Stimulated activated naive CD4-positive, alpha-beta T cell treated with Interleukin-2 at 50 U/mL for 16 hours (primary cell): ENCODE measurements at places on chromosomes 1 and 21.

DNA sequence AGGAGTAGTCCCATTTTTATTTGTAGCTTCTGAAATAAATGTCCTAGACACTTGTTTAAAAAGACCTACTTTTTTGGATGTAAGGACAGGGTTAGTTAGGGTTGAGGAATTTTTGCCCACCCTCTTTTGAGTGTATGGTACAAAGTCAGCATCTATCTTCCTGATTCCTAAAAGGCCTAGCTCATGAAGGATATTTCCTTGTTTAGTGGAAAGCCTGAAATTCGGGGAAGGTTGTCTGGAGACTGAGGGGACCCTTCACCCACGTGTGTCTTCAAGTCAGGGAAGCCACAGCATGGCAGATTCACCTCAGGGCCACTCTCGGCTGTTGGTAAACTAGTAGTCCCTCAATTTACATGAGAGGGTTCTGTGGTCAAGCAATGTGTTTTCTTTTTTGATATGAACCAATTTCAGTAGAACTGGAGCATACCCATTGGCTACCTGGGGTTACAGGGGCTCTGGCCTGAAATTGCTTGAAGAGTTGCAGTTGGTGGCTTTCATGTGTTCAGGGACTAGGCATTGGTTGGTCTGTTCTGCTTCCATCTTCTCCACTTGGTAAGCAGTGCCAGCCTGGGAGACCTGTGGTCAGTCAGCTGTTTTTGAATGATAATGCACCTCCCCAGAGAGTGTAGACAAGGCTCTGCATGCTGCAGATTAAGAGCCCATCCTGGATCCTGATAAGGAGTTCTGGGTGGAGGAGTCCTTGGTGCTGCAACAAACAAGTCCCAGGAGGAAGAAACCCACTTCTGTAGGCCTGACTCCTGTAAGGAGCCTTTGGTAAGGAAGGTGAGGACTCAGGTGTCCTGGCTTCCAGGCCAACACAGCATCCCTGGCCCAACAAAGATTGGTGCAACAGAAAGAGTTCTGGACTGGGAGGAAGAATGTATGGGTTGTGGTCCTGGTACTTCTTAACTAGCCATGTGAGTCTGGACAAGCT, 6.3 kb downstream of the BTG2 start:
- no peak for DNase-seq

DNA sequence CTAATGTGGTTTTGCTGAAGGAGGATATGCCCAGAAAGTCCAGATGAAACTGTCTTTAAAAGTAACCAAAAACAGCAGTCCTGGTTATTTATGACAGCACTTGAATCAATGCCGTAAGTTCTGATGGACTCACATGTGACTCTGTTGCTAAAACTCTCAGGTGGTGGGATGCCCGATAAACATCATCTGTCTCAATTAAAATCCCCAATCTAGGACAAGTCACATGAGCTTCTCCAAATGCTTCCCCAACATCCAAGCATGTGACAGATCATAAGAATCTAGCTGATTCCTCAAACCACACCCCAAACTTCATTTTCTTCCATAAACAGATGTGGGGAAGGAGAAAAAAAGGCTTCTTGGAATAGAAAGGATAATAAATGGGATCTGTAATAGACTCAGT, 786 bp upstream of the CTSK start:
- no peak for DNase-seq

GRCh38 chr1:117815926-117816325, 113.5 kb downstream of the GDAP2 start:
- no peak for DNase-seq

DNA sequence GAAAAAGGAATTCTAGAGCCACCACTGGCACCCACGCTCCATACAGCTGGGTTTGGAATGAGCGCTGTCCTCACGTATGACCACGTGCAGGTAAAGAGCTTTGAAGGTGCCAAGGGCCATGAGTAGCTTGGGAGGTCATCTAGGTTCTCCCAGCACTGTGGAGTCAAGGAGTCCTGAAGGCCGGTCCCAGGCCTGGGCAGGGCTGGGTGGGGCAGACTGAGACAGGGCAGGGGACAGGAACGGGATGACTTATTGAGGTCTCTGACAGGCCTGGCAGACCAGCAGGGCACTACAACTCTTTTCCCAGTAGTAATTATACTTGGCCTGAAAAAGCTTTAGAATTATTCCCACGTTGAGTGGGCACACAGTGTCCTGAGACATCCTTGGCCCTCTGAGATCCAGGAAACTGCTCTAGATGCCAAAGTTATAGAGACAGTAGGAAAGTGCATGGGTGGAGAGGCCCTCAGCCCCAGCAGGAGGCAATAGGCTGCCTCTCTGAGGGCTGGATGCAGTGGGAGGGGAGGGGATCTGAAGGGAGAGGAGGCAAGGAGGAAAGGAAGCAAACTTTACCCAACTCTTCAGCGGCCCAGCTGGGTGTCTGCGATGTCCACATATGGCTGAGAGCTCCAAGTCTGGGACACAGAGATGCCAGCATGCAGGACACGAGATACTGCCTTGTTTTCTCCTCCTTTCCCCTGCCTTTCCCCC, 1.8 kb upstream of the CDA start:
- DNase-seq = no peak

DNA sequence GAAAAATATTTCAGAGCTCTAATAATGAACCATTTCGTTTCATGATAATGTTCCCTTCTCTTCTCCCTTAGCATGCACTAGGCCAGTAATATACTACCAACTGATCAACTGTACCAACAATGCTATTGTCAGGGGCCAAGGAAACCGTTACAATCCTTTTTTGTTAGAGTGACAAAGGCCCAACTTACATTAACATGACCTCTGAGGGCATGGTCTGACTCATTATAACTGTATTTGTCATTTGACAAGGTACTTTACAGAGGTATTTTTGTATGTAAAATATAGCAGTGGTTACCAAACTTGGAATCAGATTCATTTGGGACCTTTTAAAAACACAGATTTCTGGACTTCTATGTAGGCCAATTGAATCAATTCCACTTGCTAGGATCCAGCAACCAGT, 102.6 kb upstream of the RRP15 start:
- no peak for DNase-seq

DNA sequence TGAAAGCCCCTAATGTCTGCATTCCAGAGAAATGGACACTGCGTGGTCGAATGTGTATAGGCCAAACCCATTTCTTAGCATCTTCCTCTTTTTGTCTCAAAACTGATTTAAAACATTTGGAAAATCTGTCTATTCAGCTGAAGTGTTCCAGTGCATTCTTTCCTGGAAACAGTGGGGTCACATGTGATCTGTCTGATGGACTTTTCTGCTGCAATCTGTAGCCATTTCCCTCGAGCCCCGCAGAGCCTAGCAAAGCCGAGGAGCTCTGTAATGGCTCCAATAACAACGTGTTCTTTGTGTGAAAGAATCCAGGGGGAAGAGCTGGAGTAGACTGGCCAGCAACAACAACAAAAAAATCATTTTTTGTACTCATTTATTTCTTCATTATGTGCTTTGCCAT, 329.3 kb downstream of the BARHL2 start:
- DNase-seq = no peak

DNA sequence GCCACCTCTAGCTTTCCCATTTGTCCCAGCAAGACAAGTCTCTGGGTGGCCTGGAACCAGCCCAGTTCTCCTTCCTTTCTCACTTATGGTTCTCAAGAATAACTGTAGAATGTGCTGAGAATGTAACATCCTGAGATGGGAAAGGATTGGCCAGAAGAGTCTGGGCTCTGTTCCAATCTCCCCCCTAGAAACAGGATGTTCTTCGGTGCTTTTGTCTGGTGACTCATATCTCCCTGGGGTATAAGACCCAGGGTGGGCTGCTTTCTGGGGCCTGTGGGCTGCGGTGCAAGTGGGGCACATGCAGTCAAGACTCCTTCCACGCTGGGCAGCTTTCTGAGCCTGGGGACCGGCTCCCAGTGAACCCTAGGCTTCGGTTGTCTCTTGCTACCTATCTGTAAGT, 251.2 kb upstream of the POU3F1 start:
- DNase-seq = no peak

- DNase-seq = no peak
Measured at GRCh38 chr1:160411271-160412027, 11.1 kb downstream of the VANGL2 start.

GRCh38 chr1:107871687-107872395, 93.1 kb downstream of the VAV3 start:
- no peak for DNase-seq

GRCh38 chr1:58946390-58946789, 162.5 kb upstream of the JUN start:
- no peak for DNase-seq

DNA sequence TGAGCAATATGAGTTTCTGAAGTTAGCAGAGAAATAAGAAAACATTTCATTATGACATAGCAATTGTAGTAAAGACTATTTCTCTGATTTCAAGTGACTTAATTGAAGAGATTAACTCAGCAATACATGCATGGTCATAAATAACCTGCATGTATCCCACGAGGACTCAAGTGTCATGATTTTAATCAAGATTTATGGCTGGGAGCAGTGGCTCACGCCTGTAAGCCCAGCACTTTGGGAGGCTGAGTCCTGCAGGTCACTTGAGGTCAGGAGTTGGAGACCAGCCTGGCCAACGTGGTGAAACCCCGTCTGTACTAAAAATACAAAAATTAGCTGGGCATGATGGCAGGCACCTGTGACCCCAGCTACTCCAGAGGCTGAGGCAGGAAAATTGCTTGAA, 311.9 kb upstream of the PLD5 start:
- DNase-seq = no peak

- no peak for DNase-seq
Measured at GRCh38 chr1:155474146-155474545, 88.5 kb downstream of the ASH1L start.

- DNase-seq = no peak
Measured at GRCh38 chr1:181317261-181317930, 165.9 kb upstream of the CACNA1E start.

DNA sequence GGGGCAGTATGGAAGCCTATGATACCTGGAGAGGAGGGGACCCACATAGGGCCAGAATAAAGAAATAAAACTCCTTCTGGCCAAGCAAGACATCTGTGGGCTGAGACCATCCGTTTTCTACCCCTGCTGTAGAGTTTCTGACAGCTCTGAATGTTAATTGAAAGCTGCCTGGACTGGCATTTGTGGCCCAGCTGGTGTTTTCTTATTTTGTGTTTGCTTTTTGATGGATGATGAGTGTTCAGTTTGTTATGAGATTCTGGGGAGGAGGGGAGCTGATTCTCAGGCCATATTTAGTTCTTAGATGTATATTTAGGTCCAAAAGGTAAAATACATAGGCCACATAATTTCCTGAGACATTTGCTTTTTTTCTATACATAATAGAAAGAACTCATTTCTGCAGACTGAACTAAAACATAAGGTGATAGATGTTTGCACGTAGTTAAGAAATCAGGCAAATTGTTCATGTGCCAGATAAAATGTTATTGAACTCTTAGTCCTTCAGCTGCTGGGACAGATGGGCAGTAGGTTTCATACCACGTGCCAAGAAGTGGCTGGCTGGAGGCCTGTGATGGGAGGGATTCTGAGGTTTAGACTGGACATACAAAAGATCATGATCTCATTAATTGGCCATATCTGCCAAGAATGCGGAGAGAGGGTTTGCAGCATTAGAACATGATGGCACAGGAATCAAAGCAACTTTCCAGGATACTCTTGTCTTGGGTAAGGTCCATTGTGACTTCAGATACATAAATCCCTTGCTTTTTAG, 54.1 kb downstream of the DSCAM start:
- DNase-seq = no peak

DNA sequence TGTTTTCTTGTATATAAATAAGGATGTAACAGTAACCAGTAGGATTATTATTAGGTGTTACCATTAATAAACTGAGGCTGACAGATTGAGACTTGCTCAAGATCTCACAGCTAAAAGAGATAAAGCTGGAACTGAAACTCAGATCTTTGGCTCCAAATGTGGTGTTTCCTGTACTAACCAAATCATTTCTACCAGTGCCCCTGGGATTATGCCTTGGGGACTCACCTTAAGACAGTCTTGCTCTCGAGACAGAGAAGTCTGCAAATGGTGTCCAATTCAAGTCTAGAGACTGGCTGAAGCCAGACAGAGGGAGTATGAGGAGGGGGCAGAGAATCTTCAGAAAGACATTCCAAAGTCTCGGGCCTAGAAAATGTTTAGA, 593 bp upstream of the CD53 start:
- no peak for DNase-seq

- no peak for DNase-seq
Measured at GRCh38 chr21:35351434-35351833, 302.3 kb upstream of the RUNX1 start.
